ENCODE measurements at places on chromosomes 12 and 14.

DNA sequence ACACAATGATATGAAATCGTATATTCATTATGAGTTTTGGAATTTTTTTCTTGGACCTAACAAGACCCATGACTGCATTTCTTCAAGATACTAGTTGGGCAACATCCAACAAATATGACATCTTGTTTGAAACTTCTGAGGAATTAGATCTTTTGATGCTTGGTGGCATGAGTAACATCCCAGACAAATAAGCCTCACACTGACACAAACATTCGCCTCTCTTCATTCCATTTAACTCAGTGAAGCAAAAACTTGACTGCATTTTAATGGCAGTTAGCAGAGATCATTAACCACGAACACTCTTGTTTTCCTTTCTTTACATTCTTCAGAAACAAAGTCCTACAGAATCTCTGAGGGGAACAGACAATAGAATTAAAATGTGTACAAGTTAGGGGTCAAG lies 758.3 kb downstream of the C12orf50 start:
- DNase-seq = no peak

GRCh38 chr12:8948701-8949341 lies 624 bp downstream of the M6PR start:
- no peak for DNase-seq

GRCh38 chr12:54959291-54960018 lies 25.1 kb downstream of the TESPA1 start:
- DNase-seq = no peak

- DNase-seq = no peak
Observed at GRCh38 chr14:68131907-68132306, 312.3 kb downstream of the RAD51B start.

Data from stimulated activated CD8-positive, alpha-beta memory T cell treated with anti-CD3 and anti-CD28 coated beads, Interleukin-4, amount 100 ng/mL, for 4 hours (primary cell).